EH (cell line): ENCODE measurements at places on chromosomes 11 and 22.

DNA sequence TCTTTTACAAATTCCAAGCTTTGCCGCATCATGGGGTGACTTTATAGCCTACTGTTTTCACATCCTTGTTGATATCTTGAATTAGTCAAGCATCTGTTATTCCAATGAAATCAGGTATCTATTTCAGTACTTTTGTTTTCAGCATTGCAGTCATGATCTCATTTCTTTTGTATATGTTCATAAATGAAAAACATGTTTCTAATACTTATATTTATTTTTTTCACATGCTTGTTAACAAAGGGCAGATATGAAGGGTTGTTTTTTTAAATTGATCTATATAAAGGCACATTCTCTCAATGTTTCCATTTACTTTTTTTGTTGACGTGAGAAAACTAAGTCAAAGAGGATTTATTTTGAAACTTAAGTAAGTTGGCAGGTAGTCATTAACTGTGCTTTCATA, 964.8 kb downstream of the JRKL start:
- DNase-seq = no peak

GRCh38 chr22:44139773-44140172, 41.0 kb upstream of the PARVG start:
- no peak for DNase-seq

DNA sequence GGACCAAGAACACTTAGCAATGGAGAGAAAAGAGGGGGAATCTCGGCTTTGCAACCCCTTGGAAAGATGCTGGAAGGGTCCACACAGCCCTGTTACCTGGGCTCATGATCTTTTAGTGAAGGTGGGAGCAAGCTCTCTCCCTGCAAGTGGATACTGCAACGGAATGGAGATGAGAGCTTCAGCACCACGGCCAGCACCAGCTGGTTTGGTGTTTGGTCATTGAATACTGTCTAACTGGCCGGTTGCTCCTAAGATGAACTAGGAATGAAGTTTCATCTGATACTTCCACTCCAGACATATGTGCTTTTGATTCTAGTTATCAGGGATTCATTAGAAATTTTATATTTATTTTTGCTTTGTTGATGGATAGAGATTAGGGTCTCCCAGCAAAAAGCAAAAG, 16.3 kb downstream of the HTR3A start:
- DNase-seq = peak; percentile 43

DNA sequence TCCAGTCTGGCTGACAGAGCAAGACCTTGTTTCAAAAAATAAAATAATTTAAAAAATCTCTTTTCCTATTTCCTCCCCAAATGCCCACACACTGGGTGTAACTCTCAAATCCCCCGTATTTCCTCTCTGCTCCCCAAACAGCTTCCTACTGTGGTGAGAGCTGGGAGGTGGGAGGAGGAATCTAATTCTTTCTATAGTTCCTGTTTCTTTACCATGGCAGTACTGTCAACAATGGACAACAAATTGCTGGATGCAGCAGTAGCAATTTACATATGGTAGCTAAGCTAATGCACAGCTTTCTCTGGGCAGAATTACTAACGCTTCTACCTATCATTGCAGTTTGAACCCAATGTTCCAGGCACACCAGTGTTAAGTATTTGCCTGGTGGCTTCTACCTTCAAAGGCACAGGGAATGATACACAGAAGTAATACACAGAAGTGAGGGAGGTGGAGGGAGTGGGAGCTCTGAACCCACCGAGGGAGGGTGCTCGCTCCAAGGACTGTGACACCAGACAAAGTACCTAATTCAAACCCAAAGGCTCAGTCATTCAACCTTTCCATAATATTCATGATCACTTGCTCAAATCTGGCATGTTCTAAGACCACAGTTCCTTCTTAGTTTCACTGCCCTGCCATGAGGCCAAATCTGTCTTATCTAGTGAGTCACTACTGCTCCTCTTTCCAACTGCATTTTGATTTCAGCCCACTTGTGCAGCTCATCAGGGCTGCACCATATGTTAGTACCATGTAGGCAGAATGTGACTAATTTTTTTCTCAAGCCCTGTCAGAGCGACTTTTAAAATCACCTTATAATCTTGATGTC, 37.9 kb downstream of the CELF1 start:
- peak; percentile 85 for DNase-seq

DNA sequence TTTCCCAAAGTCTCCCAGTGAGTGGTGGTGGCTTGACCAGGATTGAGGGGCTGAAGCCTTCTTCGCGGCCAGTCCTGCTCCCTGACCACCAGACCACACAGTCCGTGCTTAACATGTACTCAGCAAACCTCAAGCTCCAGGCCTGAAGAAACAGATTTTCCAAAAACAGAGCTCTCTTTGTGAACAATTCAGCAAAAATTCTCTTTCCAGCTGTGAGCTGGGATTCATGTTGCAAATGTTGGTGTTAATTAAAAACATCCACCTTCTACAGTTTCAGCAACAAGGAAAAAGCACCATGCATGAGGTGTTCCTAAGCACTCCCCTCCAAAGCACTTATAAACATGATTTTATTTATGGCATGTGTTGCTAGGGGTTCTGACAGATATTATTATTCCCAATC, 129.5 kb downstream of the ETS1 start:
- peak; percentile 57 for DNase-seq

- DNase-seq = no peak
Measured at GRCh38 chr11:6727971-6728760, 43.6 kb downstream of the OR2AG2 start.

- DNase-seq = no peak
Measured at GRCh38 chr22:50009251-50009650, 3.3 kb downstream of the IL17REL start.

- peak; percentile 59 for DNase-seq
Measured at GRCh38 chr11:12084256-12084655, 26.1 kb upstream of the MICAL2 start.

DNA sequence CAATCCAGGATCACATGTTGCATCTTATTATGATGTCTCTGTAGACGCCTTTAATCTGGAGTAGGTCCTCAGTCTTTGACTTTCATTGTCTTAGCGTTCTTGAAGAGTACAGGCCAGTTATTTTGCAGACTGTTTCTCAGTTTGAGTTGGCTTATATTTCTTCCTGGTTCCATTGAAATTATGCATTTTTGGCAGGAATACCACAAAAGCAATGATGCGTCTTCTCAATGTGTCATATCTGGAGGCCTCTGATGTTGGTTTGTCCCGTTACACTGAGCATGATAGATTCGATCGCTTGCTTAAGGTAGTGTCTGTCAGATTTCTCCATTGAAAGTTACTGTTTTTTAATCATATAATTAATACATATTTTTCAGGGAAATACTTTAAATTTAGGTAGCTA, 30.6 kb downstream of the TECTA start:
- no peak for DNase-seq

DNA sequence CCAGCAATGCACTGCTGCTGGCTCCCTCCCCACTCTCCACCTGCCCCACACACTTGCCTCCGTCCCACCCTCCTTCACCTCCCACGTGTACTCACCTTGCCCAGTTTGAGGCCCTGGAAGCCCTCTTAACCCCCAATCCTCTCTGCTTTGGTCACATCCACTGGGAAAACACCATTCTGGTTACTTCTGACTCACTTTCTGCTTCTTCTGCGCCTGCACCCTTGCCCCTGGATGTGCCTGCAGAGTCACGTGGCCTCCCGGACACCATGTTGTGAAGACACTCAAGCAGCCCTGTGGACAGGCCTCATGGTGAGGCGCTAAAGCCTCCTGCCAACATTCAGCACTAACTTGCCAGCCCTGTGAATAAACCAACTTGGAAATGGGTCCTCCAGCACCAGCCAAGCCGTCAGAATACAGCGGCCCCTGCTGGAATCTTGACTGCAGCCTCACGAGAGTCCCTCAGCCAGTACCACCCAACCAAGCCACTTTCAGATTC, 2.6 kb upstream of the NAALADL1 start:
- DNase-seq = peak; percentile 43

GRCh38 chr11:40508303-40508702, 951.1 kb downstream of the LRRC4C start:
- DNase-seq = no peak
